ENCODE measurements at places on chromosomes 4 and X.

- DNase-seq, result no peak
Measured at GRCh38 chr4:41757521-41758156, 9.1 kb upstream of the PHOX2B start.

DNA sequence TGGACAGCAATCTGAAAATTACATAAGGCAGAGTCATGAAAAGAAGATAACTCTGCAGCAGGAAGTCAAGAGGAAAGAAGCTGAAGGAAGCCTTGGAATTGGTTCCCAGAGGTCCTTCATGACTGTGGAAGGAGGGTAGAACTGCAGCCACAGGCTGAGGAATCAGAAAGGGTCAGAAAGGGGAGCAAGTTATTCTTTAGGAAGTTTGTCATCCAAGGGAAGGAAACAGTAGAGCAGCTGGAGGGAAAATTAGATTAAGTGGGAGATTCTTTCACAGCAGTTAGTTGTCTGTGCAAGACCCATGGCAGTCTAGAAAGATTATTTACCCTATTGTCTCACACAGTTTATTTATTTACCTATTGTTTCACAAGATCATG is 9.3 kb upstream of the ADH1C start:
- no peak for DNase-seq

GRCh38 chr4:166700592-166700991 is 533.7 kb downstream of the SPOCK3 start:
- DNase-seq, result no peak

GRCh38 chrX:133056341-133056740 is 40.6 kb downstream of the USP26 start:
- no peak for DNase-seq

GRCh38 chr4:37757761-37758160 is 68.7 kb upstream of the PGM2 start:
- DNase-seq, result no peak

GRCh38 chr4:33831442-33832066 is 2412.8 kb downstream of the ARAP2 start:
- no peak for DNase-seq

GRCh38 chr4:146179784-146180370 is 4.4 kb downstream of the LSM6 start:
- DNase-seq, result no peak

GRCh38 chr4:6724421-6725111 is 8.6 kb downstream of the BLOC1S4 start:
- DNase-seq, result no peak

DNA sequence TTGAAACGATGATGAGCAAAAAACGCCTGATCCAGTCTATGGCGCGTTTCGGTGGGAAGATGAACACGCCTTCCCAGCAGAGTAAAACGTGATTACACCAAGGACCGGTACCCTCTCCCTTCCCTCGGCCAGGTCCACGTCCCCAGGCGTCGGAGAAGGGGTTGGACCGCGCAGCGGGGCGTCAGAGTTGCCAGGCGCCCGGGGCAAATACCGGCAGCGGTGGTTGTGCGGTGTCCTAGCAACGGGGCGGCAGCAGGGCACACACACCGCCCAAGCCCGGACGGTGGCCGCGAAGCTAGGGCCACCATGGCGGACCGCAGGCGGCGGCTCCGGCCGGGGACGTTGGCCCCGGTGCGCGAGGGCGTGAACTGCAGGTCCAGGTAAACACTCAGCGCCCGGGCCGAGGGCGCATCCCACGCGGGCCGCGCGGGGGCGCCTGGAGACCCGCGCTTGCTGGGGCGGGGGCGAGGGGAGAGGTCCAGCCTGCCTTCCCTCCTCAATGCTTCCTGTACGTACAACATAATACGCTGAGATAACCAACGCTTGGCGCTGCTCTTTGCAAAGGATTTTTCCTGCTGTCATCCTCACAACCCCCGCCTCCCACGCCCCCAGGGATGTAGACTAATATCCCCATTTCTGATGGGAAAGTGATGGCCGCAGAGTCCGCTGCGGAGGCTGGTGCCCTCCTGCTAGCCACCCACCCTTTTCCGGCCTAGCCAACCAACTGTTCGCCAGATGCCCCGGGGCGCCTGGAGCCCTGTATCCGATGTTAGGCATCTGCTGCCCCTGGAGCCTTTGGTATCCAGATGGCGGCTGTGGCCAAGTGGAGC is at the start of gene FAM47E:
TSS of gene FAM47E (plus strand) at position 281 of the 830 bp plus-strand sequence. CDS start at position 307, 26 bp downstream.
- no peak for DNase-seq

DNA sequence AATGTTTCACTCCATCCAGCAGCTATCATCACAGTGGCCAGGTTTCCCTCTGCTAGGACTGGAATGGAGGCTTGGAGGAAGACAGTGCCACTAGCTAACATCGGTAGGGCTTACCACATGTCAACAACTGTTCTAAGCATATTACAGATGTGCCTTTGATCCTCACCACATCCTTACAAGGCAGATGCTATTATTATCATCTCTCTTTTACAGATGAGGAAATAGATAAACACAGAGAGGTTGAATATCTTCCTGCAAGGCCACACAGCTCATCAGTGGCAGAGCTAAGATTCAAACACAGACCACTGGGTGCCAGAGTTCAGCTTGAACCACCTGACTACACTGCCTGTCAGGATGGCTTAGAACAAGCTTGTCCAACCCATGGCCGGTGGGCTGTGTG is 47.4 kb downstream of the MAMLD1 start:
- DNase-seq, result no peak

- DNase-seq, result no peak
Measured at GRCh38 chr4:30904215-30904555, 184.0 kb downstream of the PCDH7 start.

GRCh38 chrX:126785539-126785938 is 34.0 kb upstream of the PRR32 start:
- DNase-seq, result no peak

DNA sequence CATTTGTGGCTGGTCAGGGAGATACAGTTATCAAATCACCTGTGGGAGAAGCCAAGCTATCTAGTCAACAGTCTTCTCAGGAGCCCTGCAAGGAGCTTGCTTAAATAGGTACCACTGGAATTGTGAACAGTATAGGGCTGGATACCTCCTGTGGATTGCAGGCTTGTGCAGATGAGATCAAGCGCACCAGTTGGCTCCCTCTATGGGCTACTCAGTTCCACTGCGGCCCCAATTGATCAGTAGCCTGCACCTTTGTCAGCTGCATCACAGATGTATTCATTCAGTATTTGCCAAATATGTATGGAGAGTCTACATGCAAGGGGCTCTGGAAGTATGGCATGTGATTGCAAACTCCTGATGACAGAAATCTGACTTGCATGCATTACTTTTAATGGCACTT is 28.6 kb downstream of the TEX13A start:
- no peak for DNase-seq

DNA sequence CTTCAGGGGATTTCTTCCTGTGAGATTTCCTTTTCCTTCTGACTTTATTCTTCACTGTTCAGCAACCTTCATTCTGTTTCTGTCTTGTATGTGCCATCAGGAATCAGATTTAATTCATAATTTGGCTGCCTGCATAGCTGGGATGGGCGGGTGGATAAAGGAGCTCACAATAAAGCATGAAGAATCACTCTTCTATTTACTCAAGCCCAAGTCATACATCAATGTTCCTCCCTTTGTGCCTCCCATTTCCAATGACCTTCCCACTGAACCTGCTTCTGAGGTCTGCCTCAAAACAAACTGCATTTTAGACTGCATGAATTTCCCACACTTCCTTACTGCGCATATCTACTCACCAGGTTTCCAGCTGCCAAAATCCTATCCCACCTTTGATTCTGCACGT is 14.0 kb downstream of the PDGFC start:
- DNase-seq, result no peak

- no peak for DNase-seq
Measured at GRCh38 chr4:122052677-122053076, 99.5 kb upstream of the BLTP1 start.

DNA sequence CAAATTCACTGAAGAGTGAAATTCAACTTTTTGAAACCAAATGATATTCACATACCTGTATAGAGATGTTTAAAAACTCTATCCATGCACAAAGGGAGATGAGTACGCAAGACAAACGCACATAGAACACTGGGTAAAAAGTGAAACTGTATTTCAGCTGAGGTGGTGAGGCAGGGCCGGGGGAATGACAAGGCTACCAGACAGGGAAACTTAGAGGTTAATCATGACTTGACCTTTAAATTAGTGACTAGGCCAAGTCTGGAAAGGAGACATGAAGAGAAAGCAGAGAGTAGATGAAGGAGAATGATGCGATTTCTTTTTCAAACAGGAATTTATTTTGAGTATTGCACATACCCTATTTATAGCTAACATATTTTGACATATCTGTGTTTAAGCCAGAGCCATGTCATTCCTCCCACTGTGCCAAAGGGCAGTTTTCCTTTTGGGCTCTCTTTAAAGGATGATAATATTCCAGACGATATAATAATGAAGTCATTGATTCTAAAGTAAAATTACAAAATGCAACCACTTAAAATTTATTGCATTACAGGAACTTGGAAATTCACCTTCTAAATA is 49.4 kb downstream of the ARHGEF6 start:
- no peak for DNase-seq

DNA sequence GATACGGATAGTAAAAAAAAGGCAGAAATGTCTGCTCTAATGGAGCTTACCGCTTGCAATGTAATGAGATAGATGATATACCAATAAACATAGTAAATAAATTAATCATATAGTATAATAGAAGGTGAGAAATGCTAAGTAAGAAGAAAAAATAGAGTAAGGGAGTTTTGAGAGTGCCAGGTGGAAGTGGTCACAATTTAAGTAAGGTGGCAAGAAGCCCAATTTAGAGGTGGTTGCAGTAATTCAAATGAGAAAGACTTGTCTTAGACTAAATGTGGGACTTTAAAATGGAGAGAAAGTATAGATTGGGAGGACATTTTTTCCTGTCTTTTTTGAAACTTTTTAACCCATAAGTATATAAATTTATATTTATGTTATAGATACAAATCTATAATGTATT is 26.0 kb downstream of the TBC1D19 start:
- no peak for DNase-seq

DNA sequence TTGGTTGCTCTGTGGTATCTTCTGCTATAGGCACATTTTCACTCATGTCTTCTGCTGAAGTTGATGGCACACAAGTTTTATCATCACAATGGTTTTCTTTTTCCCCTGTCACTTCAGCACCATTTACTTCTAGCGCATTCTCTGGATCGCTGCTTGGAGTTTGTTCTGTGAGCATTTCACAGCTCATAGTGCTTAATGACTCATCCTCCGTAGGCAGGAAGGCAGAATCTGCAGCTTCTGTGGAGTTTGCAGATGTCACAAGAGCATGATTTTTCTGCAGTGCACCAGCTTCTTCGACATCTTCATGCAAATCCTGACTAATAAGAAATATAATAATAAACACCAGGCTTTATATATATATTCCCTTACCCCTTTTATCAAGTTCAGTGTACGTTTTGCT is 83.6 kb downstream of the CHM start:
- DNase-seq, result no peak

GRCh38 chrX:93598076-93598475 is 75.3 kb downstream of the NAP1L3 start:
- DNase-seq, result no peak

DNA sequence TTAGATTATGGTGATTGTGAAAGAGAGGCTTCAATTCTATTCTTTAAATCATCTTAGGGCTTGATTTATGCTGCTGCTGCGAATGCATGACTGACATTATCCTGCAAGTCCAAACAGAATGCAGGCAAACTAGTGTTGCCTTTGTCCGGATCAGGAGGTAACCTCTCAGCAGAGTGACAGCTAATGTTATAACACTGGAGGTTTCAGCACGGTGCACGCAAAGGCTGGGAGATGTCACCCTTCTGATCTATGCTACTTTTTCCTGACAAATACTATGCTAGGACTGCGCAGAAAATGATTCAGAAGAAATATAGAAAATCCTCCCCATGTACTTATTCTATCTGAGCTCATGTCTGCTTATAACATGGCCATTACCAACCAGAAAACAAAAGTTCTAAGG is 48.2 kb downstream of the ANOS1 start:
- no peak for DNase-seq

DNA sequence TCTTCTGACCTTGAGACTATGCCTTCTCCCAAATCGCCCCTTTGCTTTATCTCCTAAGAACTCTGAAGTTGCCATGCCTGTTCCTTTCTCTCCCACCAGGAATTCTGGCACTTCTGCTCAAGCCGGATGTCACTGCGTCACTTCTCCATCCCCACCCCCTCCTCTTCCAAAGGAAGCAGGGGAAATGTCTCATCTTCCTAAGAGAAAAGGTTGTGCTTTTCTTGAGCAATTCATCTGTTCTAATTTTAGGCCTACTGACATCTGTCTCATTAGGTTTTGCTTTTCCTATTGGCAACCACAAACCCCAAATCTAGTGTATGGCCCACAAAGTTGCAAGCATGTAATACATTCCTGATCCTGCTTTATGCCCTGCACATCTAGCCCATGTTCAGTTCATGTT is 163.1 kb upstream of the PLAC1 start:
- DNase-seq, result no peak

DNA sequence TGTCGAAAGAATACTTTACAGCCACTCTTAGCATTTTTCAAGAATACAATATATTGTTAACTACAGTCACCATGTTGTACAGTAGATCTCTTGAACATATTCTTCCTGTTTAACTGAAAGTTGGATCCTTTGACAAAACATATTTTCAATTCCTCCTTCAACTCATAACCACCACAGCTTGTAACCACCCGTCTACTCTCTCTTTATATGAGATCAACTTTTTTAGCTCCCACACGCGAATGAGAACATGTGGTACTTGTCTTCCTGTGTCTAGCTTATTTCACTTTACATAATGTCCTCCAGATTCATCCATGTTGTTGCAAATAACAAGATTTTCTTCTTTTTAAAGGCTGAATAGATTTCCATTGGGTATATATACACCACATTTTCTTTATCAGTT is 338.3 kb upstream of the IGFBP7 start:
- no peak for DNase-seq

- DNase-seq, result no peak
Measured at GRCh38 chr4:152992027-152992426, 55.9 kb downstream of the FHDC1 start.

DNA sequence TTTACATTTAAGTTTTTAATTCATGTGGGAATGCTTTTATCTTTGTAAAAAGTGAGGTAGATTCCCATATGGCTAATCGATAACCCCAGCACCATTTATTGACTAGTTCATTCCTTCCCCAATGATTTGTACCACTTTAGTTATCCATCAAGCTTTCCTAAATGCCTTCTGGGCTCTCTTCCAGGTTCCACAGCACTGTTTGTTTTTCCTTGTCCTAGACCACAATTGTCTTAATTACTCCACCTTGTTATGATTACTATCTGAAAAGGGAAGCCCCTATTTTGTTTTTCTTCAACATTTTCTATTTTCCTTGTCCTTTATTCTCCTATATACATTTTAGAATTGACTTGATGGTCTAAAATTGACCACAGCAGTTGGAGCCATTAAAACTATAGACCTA is 48.5 kb upstream of the GPRIN3 start:
- DNase-seq, result no peak

- no peak for DNase-seq
Measured at GRCh38 chr4:145278341-145279121, 98.1 kb upstream of the OTUD4 start.

- DNase-seq, result no peak
Measured at GRCh38 chrX:153456161-153456560, 10.3 kb upstream of the TREX2 start.

- no peak for DNase-seq
Measured at GRCh38 chr4:17475481-17475880, 36.4 kb downstream of the QDPR start.

GRCh38 chrX:26851981-26852380 is 611.2 kb downstream of the PPP4R3C start:
- DNase-seq, result no peak
